Fibroblast of skin of left quadriceps (primary cell): ENCODE measurements at places on chromosomes 2 and 18.

DNA sequence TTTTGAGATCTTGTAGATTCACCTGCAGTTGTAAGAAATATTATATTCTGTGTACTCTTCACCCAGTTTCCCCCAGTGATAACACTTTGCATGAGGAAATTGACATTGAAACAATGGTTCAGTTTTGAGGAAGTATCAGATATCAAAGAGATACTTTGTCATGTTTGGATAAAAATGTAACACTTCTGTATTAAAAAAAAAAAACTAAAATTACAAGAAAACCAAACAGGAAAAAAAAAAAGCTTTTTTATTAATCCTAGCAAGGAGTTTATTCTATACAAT, 204.0 kb downstream of the ARL4C start:
- no peak for DNase-seq

- no peak for DNase-seq
These were observed 53.7 kb downstream of the SGPP2 start for GRCh38 chr2:222477962-222478608.

DNA sequence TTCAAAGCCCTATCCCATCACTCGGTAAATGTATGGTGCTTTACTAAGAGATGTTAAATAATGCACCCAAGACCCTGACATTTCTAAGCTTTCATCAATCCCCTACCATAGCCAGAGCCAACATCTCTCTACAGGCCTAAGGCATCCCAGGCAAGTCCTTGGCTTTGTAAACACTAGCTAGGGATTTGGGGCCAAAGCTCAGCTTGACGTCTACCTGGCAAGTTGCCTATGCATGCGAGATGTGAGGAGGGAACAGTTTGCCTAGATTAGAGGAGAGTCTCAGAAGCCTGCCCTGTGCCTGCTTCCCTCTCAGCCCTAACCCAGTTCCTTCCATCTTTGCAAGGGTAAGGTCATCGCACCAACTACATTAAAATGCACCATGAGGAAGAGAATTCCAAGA, 221.5 kb upstream of the NCKAP5 start:
- DNase-seq = no peak

- DNase-seq = peak; percentile 7
These were observed 94.5 kb upstream of the LMAN1 start for GRCh38 chr18:59453468-59453961.

GRCh38 chr2:212904646-212905045, 246.8 kb downstream of the IKZF2 start:
- DNase-seq = no peak

DNA sequence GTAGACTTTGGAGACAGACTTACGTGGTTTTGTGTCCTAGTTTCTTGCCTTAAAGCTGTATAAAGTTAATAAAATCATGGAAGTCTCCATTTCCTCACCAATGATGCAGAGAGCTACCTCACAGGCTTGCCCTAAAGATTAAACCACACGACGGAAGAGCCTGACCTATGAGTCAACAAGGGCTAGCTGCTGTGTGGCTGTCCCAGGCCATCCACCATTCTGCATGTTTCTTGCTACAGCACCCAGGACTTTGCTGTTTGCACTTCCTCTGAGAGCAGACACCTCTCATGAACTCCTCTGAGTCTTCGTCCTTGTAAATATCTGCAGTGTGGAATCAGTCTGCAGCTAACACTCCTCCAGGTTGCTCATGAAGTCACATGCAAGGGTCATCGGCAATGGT, 160.0 kb upstream of the TRIB2 start:
- DNase-seq = no peak

GRCh38 chr2:157468931-157469708, 25.2 kb upstream of the CYTIP start:
- peak; percentile 67 for DNase-seq

- no peak for DNase-seq
These were observed 118.1 kb downstream of the NCK2 start for GRCh38 chr2:105862843-105863242.

DNA sequence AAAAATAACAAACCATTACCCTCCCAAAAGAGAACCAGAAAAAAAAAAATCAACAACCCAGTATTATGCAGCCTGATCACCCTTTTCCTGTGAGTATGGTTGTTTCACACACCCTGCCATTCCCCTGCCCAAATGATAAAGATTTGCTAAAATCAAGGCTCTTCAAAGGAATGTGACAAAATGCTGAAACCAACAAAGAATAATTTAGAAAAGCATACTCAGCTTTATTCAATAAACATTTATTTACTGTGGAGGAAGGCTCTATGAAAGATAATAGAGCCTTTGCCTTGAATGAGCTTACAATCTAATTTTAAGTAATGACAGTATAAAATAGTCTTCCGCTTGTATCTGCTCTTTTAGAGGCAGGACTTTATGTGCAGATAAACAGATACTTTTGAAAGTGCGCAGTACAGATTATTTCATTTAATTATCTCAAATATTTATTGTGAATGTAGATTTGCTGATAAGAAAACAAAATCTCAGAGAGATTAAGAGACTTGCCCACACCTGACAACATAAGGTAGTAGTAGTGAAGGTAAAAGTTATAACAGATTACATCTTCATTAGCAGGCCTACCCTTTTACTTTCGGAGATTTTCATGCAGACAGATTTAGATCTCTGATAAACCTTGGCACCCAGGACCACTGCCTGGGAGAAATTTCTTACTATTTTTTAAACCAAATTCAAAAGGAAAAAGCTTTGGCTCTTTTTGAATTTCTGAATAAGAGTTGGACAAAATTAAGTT, 211.9 kb downstream of the SRBD1 start:
- DNase-seq = no peak

GRCh38 chr2:65351948-65352595, 80.3 kb downstream of the SPRED2 start:
- DNase-seq = no peak

- DNase-seq = no peak
These were observed 117.3 kb downstream of the MIB1 start for GRCh38 chr18:21857871-21858270.

GRCh38 chr2:227612546-227613271, 1.9 kb downstream of the SCYGR3 start:
- no peak for DNase-seq

DNA sequence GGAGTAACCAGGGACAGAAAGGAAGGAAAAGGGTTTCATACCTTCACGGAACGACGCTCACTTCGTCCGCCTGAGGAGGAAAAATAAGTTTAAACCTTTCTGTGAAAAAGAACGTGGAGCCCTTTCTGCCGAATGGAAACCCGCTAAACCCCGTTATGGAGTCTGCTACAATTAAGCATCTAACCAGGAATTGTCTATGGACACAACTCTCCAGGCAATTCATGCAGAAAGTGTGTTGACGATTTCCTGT, 528 bp upstream of the PPP4R3B start:
- no peak for DNase-seq

- no peak for DNase-seq
These were observed 5.4 kb downstream of the MPPE1 start for GRCh38 chr18:11902522-11903292.

DNA sequence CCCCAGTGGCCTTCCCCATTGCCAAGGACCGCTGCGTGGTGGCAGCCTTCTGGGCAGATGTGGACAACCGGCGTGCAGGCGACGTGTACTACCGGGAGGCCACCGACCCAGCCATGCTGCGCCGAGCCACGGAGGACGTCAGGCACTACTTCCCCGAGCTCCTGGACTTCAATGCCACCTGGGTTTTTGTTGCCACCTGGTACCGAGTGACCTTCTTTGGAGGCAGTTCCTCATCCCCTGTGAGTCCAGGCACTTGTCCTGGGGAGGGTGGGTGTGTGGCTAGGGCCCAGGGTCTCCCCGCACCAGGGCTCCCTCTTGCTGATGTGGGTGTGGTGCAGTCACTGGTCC, 31.9 kb downstream of the SNED1 start:
- DNase-seq = no peak

- no peak for DNase-seq
These were observed 12.6 kb downstream of the DRC1 start for GRCh38 chr2:26414311-26414710.

- no peak for DNase-seq
These were observed 21.9 kb downstream of the FER1L5 start for GRCh38 chr2:96664366-96664925.

- peak; percentile 53 for DNase-seq
These were observed at the start of gene TGIF1 for GRCh38 chr18:3450012-3450798. Gene TGIF1, plus strand, starts transcription at chr18:3450172. Its CDS starts 318 bp downstream, at chr18:3450490.

DNA sequence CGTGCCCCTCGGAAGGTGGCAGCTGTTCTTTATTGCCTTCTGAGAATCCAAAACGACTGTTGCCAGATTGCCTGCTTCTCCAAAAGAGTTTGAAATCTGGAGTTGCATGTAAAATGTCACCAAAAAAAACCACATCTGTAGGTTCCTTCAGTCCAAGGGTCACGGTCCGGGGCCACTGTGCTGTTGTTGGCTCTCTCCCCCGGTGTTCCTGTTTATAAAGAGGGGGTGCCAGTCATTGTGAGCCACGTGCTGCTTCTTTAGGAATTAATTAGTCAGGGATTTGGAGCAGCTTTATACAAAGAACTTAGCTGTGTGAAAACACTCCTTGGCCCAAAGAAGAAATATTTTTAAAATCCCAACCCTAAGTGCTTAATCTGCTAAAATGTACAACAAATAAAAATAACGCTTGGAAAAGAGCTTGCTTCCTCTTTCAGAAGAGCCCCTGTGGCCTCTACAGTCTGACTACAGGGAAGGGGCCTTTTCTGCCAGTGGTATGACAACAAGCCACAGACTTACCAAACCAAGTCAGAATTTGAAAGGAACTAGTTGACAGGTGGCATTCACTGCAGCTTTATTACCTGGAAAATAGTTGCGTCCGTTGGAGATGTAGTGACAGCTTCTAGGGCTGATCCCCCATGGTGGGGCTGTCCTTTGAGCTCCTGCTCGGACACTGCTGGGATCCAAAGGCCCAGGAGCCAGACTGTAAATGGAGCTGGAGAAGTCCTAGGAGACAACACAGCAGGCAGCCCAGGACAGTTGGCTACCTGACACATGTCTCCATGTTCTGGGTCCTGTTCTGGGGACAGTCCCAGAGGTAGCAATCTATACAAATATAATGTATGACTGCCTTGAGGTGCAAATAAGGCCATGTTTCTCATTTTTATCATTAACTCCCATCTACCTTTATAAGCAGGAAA, 84.5 kb upstream of the SLC1A4 start:
- DNase-seq = no peak

DNA sequence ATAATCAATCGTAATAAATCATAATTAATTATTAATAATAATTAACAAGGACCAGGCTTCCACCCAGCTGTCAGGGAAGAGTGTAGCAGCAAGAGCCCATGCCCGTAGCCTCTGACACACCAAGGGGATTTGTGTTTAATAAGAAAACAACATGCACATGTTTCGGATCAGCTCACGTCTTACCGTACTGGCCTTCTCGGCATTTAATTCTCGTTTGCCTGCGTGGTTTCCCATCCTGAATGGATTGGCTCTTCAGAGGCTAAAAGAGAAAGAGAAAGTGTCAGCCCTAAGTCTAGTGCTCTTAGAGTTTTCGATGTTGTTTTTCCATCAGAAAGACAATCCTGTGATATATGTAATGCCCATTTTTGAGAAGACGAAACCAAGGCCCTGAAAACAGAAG, 27.6 kb downstream of the MBP start:
- no peak for DNase-seq

- DNase-seq = no peak
These were observed 155.3 kb downstream of the ANTXR1 start for GRCh38 chr2:69168144-69168813.

GRCh38 chr18:73879766-73880165, 267.9 kb downstream of the FBXO15 start:
- peak; percentile 34 for DNase-seq

DNA sequence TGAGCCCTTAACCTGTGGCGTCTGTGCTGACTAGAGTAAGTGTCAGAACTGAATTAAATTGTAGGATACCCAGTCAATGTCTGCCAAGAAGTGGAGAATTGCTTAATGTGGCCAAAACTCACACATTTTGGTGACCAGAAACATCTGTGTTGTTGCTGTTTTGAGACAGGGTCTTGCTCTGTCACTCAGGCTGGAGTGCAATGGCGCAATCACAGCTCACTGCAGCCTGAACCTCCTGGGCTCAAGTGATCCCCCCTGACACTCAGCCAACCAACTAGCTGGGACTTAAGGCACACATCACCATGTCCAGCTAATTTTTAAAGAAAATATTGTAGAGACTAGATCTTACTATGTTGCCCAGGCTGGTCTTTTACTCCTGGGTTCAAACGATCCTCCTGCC, 34.4 kb upstream of the RTN4 start:
- no peak for DNase-seq

DNA sequence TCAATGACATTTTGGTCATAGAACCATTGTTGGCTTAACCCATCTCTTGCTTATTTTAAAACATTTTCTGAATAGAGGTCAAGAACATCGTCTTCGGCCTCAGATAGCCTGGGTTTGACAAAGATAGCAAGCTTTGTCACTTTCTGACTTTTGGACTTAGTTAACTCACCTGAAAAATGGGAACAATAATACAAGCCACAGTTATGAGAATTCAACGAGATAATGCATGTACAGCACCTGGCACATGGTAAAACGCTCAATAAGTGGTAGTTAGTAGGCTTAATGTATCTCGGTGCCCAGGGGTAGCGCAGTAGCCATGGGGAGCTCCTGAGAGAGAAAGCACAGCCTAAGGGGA, 446 bp upstream of the COPS7B start:
- DNase-seq = no peak

DNA sequence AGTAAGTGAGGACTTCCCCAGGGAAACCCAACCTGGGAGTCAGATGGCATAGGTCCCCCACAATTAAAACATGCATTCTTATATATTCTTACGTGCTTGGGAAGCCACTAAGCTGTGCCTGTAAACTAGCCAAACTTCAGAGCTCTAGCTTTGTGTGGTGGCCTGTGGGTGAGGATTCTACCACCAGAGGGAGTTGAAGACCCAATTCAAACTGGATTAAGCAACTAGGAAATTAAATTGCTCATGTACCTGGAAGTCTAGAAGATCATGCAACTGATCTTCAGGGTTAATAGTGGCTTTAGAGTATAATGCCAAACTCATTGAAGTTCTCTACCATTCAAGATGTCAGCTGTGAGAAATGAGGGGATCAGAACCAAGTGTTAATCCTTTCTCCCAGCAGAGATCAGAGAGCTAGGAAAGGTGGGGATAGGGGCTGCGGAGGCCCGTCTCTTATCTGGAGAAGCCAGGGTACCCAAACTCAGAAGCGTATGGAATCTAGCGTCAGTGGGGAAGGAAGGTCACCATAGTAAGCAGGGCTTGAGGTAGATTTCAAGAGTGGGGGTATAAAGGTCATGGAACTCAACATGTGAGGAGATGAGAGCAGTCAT, 53.2 kb upstream of the CCDC85A start:
- DNase-seq = peak; percentile 9

DNA sequence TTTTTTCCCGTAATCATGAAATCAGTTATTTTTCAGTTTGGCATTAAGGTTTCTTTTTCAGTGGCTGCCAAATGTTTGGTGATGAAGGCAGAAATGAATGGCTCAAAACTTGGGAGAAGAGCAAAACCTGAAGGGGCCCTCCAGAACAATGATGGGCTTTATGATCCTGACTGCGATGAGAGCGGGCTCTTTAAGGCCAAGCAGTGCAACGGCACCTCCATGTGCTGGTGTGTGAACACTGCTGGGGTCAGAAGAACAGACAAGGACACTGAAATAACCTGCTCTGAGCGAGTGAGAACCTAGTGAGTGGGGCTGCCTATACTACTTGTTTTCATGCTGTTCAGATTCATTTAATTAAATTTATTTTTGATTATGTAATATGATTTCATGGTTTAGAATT, 29.2 kb upstream of the MSH2 start:
- no peak for DNase-seq
